ENCODE measurements at places on chromosomes 7 and 10. TPM values are rescaled to one million over a fixed set of nuclear protein-coding genes. Genes with fewer than 3 reads are reported as not detected.
A peak's percentile ranks its signal among the peaks of the same experiment; 100 is the strongest.

The LBX1 gene
- total RNA-seq, result 4.7 TPM

The MYO3A gene
- 12.5 TPM for total RNA-seq

The LIPJ gene
- total RNA-seq, result 0.29 TPM

The SPOCK2 gene
- 13.8 TPM for total RNA-seq

The INHBA gene
- total RNA-seq, result 29.3 TPM

The OR2A12 gene
- total RNA-seq, result not detected

DNA sequence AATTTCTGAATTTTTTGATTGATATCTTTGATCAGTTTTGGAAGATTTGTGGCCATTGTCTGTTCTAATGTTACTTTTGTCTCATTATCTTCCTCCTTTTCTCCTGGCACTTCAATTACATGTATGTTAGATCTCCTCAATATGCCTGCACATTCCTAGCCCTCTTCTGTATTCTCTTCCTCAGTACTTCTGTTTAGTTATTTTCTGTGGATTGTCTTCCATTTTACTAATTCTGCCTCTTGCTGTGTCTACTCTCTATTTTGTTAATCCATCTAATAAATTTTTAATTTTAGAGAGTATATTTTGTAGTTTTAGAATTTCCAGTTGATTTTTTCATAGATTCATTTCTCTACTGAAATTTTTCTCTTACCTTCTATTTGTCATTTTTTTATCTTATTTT, 137.1 kb downstream of the INSYN2A start:
- DNase-seq, result no peak
- H3K4me3 ChIP-seq, result no peak overlapping the region
- H3K27ac ChIP-seq, result no peak overlapping the region
- peaks cover 56% of the 10 kb centered on the region for H3K36me3 ChIP-seq
- H3K27me3 ChIP-seq, result no peaks in the 10 kb centered on the region

DNA sequence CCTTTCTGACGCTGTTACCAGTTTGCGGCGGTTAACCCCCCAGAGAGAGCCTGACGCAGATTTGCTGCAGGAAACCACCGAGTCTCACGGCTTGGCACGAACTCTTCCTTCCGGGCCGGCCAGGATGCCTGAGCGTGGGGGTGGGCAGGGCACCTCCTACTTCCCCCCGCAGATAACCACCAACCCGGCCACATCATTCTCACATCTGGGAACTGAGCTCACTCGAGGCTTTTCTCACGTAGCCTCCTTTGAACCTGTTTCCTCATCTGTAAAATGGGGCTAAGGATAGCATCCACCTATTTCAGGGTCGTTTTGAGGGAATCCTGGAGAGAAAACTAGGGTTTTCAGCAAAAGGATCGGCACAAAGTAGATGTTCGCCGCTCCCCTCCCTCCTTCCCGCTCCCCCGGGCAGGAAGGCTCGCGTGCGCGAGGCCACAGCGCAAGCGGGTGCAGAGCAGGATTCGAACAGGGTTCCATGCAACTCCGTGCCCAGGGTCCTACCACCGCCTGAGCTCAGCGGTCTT, 23.6 kb downstream of the DDIT4 start:
- no peaks in the 10 kb centered on the region for H3K36me3 ChIP-seq
- H3K27ac ChIP-seq, result peak overlapping the region; percentile 91
- DNase-seq, result no peak
- H3K4me3 ChIP-seq, result peak overlapping the region; percentile 85
- no peaks in the 10 kb centered on the region for H3K27me3 ChIP-seq

DNA sequence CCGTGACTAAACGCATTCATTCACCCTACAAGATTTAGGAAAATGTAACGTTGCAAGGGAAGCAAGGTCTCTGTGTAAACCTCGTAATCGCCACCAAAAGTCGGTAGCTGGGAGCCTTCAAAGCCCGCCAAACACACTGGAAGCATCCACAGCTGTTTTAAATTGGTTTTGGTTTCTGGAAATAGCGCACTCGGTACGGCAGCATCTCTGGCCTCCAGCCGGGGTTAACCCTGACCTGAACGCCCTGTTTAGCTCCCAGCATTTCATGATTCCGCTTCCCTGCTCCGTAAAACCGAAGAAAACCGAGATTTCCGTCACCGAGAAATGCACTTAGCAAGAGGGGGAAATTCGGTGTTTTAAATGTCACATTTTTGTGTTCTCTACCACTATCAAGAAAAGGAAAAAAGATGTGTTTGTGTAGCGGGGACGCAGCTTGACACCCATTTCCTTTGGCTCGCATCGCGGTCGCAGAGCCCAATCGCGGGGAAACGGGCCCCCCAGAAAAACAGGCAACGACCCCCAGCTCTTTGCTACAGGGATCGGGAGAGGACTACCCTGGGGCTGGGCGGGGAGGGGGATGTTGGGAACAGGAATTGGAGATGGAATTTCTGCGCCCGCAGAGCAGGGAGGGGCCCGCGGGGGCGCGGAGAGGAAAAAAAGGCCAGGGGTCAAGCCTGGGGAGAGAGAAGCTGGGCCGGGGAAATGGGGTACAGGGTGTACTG, 646 bp downstream of the SGCE start:
- DNase-seq, result no peak
- no peaks in the 10 kb centered on the region for H3K27me3 ChIP-seq
- H3K4me3 ChIP-seq, result peak overlapping the region; percentile 95
- peak overlapping the region; percentile 87 for H3K27ac ChIP-seq

GRCh38 chr10:132834891-132835847, 49.2 kb upstream of the NKX6-2 start:
- peaks cover 3% of the 10 kb centered on the region for H3K4me1 ChIP-seq
- H3K27me3 ChIP-seq, result peaks cover 48% of the 10 kb centered on the region
- H3K4me3 ChIP-seq, result no peak overlapping the region
- no peaks in the 10 kb centered on the region for H3K36me3 ChIP-seq
- DNase-seq, result peak; percentile 53

- no peaks in the 10 kb centered on the region for H3K27me3 ChIP-seq
- no peak for DNase-seq
- H3K36me3 ChIP-seq, result peaks cover 26% of the 10 kb centered on the region
- no peak overlapping the region for H3K27ac ChIP-seq
- no peak overlapping the region for H3K4me3 ChIP-seq
These were observed 30.7 kb downstream of the ZNF777 start for GRCh38 chr7:149430192-149430591.

DNA sequence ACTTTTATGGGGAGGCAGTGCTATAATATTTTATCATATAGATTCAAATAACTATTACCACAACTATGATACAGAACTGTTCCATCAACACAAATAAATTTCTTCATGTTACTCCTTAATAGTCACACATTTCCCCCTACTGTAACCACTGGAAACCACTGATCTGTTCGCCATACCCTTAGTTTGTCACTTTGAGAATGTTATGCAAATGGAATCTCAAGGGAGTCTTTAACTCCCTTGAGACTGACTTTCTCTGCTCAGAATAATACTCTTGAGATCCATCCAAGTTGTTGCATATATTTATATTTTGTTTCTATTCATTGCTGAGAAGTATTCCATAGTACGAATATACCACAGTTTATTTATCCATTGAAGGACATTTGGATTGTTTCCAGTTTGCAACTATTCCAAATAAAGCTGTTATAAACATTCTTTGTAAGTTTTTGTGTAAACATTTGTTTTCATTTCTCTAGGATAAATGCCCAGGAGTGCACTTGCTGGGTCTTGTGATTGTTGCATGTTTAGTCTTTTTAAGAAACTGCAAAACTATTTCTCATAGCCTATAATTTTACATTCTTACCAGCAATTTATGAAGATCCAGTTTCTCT, 19.7 kb upstream of the PON2 start:
- H3K36me3 ChIP-seq, result no peaks in the 10 kb centered on the region
- H3K27ac ChIP-seq, result no peak overlapping the region
- no peaks in the 10 kb centered on the region for H3K27me3 ChIP-seq
- peaks cover 12% of the 10 kb centered on the region for H3K4me1 ChIP-seq
- H3K4me3 ChIP-seq, result no peak overlapping the region
- no peak for DNase-seq

GRCh38 chr10:78755063-78755701, 313.6 kb upstream of the ZMIZ1 start:
- DNase-seq, result no peak
- no peaks in the 10 kb centered on the region for H3K27me3 ChIP-seq
- peaks cover 74% of the 10 kb centered on the region for H3K4me1 ChIP-seq
- peak overlapping the region; percentile 52 for H3K4me3 ChIP-seq

- peaks cover 28% of the 10 kb centered on the region for H3K4me1 ChIP-seq
- H3K36me3 ChIP-seq, result no peaks in the 10 kb centered on the region
- DNase-seq, result no peak
- H3K27ac ChIP-seq, result peak overlapping the region; percentile 89
- no peaks in the 10 kb centered on the region for H3K27me3 ChIP-seq
These were observed 33.7 kb downstream of the DDC start for GRCh38 chr7:50531401-50531911.

- H3K27me3 ChIP-seq, result peaks cover 2% of the 10 kb centered on the region
- peaks cover 49% of the 10 kb centered on the region for H3K36me3 ChIP-seq
- no peak for DNase-seq
- H3K4me1 ChIP-seq, result no peaks in the 10 kb centered on the region
- H3K4me3 ChIP-seq, result no peak overlapping the region
- no peak overlapping the region for H3K27ac ChIP-seq
These were observed 14.9 kb upstream of the PON3 start for GRCh38 chr7:95411036-95411435.

GRCh38 chr10:5840314-5841307, 27.4 kb upstream of the GDI2 start:
- H3K27ac ChIP-seq, result no peak overlapping the region
- peaks cover 16% of the 10 kb centered on the region for H3K4me1 ChIP-seq
- no peak overlapping the region for H3K4me3 ChIP-seq
- DNase-seq, result no peak
- no peaks in the 10 kb centered on the region for H3K36me3 ChIP-seq

DNA sequence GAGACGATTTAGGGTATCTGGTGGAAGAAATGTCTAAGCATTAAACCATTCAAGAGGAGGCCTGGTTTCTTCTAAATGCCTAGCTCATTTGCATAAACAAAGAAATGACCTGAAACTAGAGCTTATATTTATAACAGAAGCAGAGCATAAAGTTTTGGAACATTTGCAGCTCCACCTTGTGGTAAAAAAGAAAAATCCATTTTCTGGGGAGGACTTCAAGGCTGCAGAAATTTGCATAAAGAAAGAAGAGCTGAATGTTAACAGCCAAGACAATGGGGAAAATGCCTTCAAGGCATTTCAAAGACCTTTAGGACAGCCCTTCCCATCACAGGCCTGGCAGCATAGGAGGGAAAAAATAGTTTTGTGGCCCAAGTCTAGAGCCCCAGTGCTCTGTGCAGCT, 362.0 kb downstream of the ZNF248 start:
- H3K4me3 ChIP-seq, result no peak overlapping the region
- H3K4me1 ChIP-seq, result no peaks in the 10 kb centered on the region
- H3K36me3 ChIP-seq, result no peaks in the 10 kb centered on the region
- DNase-seq, result no peak
- H3K27me3 ChIP-seq, result no peaks in the 10 kb centered on the region
- H3K27ac ChIP-seq, result no peak overlapping the region

DNA sequence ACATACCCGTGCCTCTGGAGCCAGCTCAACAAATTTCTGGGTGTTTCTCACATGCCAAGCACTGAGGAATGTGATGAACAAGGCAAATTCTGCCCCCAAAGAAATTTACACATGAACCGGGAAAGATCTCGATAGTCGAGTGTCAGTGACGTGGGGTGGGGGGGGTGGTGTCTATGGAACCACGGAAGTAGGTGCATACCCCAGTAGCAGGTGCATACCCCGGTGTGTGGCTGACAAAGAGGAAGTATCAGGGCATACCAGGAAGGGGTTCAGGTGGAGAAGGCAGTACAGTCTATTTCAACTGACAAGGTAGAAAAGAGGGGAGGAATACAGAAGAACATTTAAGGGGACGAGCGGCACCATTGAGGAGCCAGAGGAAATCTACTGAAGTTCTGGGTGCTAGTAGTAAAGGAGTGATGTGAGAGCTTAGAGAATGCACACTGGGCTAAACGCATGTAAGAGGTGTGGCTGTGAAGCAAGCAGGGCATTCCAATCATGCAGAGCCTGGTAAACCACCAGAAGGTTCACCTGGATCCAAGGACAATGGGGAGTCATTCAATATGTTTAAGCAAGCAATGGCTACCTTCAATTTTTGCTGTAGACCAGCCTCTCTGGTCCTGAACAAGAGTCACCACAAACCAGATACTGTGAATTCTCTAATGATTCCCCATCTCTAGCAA, 6.2 kb downstream of the CCDC6 start:
- no peaks in the 10 kb centered on the region for H3K27me3 ChIP-seq
- peak overlapping the region; percentile 88 for H3K27ac ChIP-seq
- peak overlapping the region; percentile 39 for H3K4me3 ChIP-seq
- H3K36me3 ChIP-seq, result peaks cover 22% of the 10 kb centered on the region
- DNase-seq, result no peak

DNA sequence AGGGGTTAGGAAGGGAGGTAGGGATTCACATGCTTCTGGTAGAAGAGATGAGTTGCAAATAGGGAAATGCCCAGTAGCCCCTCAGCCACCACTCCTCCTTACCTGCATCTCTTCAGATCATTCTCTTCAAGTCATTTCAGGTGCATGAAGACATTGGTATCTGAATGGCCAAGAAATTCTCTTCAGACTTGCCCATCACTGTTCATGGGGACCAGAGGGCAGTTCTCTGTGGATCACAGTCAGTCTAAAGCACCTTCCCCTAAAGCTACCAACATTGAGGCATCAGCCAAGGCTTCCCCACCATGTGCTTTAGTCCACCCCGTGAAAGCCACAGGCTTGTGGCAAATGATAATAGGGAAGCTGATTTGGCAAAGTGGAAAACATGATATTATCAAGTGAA, 319.4 kb upstream of the ZNF32 start:
- H3K4me3 ChIP-seq, result no peak overlapping the region
- H3K36me3 ChIP-seq, result peaks cover 4% of the 10 kb centered on the region

DNA sequence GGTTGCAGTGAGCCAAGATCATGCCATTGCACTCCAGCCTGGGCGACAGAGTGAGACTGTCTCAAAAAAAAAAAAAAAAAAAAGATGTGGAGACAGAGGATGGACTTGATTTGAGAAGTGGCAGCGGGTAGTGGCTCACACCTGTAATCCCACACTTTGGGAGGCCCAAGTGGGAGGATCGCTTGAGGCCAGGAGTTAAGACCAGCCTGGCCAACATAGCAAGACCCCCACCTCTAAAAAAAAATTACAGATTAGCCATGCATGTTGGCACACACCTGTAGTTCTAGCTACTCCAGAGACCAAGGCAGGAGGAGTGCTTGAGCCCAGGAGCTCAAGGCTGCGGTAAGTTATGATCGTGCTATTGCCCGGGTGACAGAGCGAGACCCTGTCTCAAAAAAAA, 24.3 kb upstream of the ASCC1 start:
- no peak overlapping the region for H3K4me3 ChIP-seq
- peaks cover 14% of the 10 kb centered on the region for H3K36me3 ChIP-seq
- no peak for DNase-seq
- peaks cover 32% of the 10 kb centered on the region for H3K4me1 ChIP-seq
- no peaks in the 10 kb centered on the region for H3K27me3 ChIP-seq
- H3K27ac ChIP-seq, result no peak overlapping the region

- DNase-seq, result no peak
- H3K27me3 ChIP-seq, result no peaks in the 10 kb centered on the region
- H3K4me3 ChIP-seq, result no peak overlapping the region
- peaks cover 5% of the 10 kb centered on the region for H3K4me1 ChIP-seq
- no peak overlapping the region for H3K27ac ChIP-seq
These were observed 130.4 kb upstream of the STEAP4 start for GRCh38 chr7:88437132-88437531.

- H3K4me1 ChIP-seq, result peaks cover 19% of the 10 kb centered on the region
- H3K4me3 ChIP-seq, result no peak overlapping the region
- H3K36me3 ChIP-seq, result no peaks in the 10 kb centered on the region
- DNase-seq, result no peak
- H3K27me3 ChIP-seq, result peaks cover 17% of the 10 kb centered on the region
- no peak overlapping the region for H3K27ac ChIP-seq
These were observed 98.4 kb upstream of the FRMD4A start for GRCh38 chr10:14429043-14429700.

Measured in type B pancreatic cell (in vitro differentiated cells).